AG09309 (cell line): ENCODE measurements at places on chromosomes 4 and X.

DNA sequence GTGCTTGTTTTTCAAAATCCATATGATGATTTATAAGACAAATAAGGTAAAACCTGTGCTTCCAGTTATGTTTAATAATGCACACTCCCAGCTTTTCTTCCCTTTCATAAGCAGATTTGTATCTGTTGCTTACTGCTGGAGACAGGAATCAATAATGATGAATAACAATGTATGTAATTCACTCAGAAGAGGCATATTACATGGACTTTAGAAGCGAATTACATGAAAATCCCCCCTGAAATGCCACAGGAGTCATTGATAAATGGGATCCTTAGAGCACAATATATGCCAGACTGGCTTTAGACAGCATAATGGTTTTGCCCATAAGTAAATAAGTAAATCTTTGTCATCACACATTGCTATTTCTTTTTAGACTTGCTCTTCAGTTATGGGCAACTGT, 892.3 kb downstream of the CCSER1 start:
- no peak for DNase-seq

GRCh38 chrX:38999967-39000745, 198.9 kb downstream of the MID1IP1 start:
- no peak for DNase-seq

GRCh38 chr4:81600520-81601357, 129.0 kb upstream of the RASGEF1B start:
- DNase-seq = no peak

DNA sequence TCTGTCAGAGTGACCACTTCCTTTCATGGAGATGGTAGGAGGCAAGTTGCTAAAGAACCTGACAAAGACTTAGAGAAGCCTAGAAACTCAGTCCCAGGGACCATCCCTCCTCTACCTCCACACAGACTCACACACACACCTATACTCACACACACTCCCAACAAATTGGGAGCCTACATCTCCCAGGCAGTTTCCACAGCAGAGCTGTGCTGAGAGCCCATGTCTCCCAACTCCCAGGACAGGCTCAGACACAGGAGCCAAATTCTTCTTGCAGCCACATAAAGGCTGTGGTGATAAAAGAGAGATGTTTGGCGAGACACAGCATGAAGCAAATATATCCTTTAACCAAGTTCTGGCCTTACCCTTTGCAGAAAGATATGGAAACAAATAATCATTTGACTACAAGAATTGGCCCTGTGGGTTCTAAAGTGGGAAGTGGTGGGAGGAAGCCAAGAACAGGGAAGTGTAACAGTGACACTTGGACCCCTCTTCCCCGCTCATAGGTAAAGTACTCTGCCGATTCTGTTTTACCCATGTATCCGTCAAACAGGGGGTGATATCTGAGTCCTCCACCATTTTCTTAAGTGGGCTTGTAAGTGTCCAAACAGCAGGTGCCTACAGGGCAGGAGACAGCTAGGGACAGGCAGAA, 11.0 kb upstream of the IDS start:
- DNase-seq = no peak

DNA sequence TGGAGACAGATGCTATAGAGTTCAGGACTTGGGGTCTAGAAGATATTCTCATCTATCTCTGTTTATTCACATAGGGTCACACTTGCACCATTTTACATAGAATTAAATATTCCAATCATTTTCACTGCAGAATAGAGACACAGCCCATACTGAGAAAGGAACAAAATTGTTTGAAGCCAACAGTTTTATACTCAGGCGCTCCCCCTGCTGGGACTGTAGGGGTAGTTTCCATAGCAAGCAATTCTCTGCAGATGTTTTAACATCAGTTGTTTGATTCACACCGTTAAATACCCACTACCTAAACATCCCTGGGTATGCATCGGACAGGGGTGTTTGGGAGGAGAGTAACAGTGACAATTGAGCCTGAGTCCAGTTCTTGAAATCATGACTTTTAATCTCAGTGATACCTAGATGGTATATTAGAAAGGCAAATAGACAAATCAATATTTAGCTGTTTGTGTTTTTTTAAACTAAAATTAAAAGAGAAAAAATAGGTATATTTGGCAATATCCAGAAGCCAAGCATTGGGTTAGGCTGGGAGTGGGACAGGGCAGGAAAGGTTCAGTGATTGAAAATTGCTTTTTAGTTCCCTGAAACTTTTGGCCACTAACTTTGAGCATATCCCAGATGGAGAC, 33.8 kb downstream of the LONRF3 start:
- no peak for DNase-seq

- no peak for DNase-seq
Observed at GRCh38 chr4:57040510-57040909, 61.8 kb downstream of the POLR2B start.

DNA sequence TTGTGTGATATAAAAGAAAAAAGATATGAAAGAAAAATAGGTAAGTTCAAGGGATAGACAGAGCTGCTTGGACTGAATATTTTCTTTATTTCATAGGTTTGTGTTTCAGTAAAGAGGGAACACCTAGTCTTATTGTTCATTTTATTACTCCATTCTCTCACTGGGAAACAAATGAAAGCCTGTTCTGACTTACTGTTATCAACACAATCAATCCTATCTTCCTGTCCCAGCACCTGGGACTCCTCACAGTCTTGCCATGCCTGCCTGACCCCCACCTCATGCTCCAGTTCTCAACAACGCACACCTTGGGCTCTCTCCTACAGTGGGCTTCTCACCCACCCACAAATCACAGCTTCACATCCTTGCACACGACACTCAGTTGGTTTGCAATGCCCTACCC, 189.5 kb downstream of the PRDM5 start:
- DNase-seq = no peak

DNA sequence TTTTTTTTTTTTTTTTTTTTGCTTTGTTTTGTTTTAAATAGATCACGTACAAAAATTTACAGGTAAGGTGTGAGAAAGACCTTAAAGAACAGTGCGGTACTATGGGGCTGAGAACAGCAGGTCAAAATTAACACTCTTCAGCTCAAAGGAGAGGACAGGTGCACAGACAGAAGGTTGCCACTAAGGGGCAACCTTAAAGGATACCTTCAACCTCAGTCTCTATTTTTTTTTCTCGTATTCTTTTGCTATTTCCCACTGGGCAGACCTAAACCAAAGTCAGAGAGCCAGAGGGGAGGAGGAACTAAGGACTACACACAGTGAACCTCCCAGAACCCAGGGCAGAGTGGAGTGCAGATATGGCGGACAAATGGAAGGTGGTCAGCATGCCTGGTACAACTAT, 1984.3 kb upstream of the IGFBP7 start:
- DNase-seq = no peak

DNA sequence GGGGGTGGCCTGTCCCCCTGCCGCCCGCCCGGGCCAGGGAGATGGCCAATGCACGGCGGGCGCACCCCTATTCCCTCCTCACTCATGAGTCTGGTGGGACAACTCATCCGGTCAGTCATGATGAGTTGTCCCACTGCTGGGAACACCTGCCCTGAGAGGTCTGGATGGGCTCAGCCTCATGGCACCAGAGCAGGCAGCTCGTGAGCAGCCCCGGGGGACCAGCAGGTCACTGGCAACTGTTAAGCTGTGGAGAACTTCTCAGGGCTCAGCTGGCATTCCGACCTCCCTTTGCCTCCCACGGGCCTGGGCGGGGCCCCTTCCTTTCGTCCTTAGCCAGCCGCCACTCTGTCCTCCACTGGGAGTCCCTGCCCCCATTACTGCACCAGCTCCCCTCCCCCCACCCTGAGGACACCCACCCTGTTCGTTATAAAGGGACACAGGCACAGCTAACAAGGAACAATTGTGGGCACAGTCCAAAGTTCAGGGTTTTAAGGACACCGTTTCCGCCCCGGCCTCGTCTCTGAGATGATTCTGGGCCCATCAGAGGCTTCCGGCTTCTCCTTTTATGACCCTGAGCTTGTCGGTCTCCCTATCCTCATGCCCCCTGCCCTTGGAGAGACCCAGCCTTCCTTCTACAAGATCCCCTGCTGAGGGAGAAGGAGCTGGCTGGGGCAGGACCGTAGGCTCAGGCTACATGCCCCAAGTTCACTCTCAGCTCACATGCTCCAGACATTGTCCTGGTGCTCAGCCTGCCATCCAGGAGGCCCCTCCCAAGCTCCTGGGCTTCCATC, 14.6 kb upstream of the KIAA0232 start:
- no peak for DNase-seq

DNA sequence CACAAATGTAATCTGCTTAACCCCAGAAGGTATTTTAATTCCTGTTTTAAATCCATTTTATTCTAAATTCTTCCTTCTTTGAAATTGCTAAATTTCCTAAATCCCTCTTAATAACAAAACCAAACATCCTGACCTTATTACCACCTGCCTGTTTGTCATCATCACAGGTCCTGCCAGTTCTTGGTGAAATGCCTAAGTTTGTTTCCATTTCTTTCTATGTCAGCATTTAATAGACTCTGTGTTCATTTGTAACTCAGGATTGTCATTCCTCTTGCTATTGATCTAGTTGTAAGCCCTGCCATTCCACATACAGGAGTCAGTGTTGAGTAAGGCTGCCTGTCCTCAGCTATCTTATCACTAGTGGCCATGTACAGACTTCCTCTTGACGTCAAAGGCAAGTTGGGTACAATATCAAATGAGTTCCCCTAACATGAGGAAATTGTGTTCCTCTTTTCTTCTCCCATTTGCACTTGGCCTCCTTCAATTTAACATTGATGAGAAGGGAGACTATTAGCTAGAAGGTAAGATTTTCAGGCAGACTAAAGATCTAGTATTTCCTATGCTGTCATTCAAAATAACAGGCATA, 440.1 kb downstream of the AFF2 start:
- no peak for DNase-seq
